ENCODE measurements at places on chromosomes 5 and 9. TPM values are rescaled to one million over a fixed set of nuclear protein-coding genes. Genes with fewer than 3 reads are reported as not detected.

DNA sequence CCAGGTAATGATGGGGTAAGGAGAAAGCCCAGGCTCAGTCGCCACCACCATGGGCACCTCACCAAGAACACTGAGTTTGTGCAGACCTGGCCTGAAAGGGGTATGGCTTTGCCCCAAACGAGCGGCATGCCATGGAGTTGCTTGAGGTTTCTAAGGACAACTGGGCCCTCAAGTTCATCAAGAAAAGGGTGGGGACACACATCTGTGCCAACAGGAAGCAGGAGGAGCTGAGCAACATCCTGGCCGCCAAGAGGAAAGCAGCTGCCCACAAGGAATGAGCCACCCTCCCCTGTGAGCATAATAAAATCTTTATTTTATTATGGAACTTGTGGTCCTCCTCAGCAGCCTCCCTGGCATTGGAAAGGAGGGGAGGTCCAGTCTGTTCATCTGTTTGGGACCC, 23.8 kb downstream of the CD14 start:
- no peak for DNase-seq
- peaks cover 7% of the 10 kb centered on the region for H3K27me3 ChIP-seq
- peaks cover 10% of the 10 kb centered on the region for H3K4me1 ChIP-seq

- no peak overlapping the region for H3K4me3 ChIP-seq
- no peak for DNase-seq
- H3K36me3 ChIP-seq = no peaks in the 10 kb centered on the region
- no peaks in the 10 kb centered on the region for H3K4me1 ChIP-seq
- H3K27me3 ChIP-seq = peaks cover 40% of the 10 kb centered on the region
Measured at GRCh38 chr5:1933364-1934055, 50.8 kb upstream of the IRX4 start.

GRCh38 chr9:20048985-20049384, 260.1 kb upstream of the SLC24A2 start:
- no peak overlapping the region for H3K27ac ChIP-seq
- H3K4me1 ChIP-seq = no peaks in the 10 kb centered on the region
- DNase-seq = no peak
- H3K4me3 ChIP-seq = no peak overlapping the region
- H3K36me3 ChIP-seq = no peaks in the 10 kb centered on the region

- H3K27me3 ChIP-seq = peaks cover 14% of the 10 kb centered on the region
- peaks cover 4% of the 10 kb centered on the region for H3K4me1 ChIP-seq
- no peak overlapping the region for H3K27ac ChIP-seq
- no peak for DNase-seq
- no peak overlapping the region for H3K4me3 ChIP-seq
Measured at GRCh38 chr5:170355601-170356098, 33.5 kb downstream of the KCNMB1 start.

DNA sequence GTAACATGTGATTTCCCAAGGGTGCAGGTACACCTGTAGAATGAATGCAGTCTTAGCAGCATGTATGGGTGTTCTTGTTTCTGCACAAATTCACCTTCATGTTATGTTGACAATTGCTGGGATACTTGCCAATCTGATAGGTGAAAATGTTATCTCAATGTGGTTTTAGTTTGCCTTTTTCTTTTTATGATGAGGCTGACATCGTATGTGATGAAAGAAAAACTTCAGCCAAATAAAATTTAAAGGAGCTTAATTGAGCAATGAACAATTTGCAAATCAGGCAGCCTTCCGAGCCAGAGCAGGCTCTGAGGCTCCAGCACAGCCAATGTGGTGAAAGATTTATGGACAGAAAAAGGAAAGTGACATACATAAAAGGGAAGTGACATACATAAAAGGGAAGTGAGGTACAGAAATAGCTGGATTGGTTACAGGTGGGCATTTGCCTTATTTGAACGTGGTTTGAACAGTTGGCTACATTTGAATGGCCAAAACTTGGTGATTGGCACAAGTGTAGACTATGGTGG, 10.5 kb downstream of the TAL2 start:
- no peaks in the 10 kb centered on the region for H3K36me3 ChIP-seq
- no peaks in the 10 kb centered on the region for H3K4me1 ChIP-seq
- no peak overlapping the region for H3K4me3 ChIP-seq
- DNase-seq = no peak
- H3K27ac ChIP-seq = no peak overlapping the region
- no peaks in the 10 kb centered on the region for H3K27me3 ChIP-seq

DNA sequence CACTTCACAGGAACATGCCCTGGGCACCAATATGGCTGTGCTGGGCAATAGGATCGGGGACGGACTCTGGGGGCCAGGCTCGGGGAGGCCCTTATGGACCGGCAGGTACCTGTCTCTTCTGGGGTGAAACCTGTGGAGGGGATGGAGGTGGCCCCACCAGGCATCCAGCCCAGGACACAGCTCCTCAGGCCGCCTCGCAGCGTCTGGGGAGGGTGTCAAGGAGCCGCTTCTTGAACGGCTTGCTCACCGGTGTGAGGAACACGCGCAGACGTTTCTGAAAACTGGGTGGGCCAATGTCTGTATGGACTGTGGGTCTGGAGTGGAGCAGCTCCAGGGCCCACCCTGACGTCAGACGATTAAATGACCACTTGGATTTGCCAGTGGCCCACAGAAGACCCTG, 45.8 kb downstream of the PLEKHG4B start:
- H3K36me3 ChIP-seq = no peaks in the 10 kb centered on the region
- H3K27ac ChIP-seq = no peak overlapping the region
- H3K4me1 ChIP-seq = no peaks in the 10 kb centered on the region
- H3K27me3 ChIP-seq = peaks cover 5% of the 10 kb centered on the region

- no peak overlapping the region for H3K4me3 ChIP-seq
- H3K36me3 ChIP-seq = peaks cover 61% of the 10 kb centered on the region
- H3K27me3 ChIP-seq = no peaks in the 10 kb centered on the region
- DNase-seq = no peak
- H3K4me1 ChIP-seq = peaks cover 71% of the 10 kb centered on the region
Measured at GRCh38 chr5:140550147-140551079, 3.0 kb downstream of the EIF4EBP3 start.

GALNT12 gene
- 10.9 TPM for total RNA-seq

C9orf153 gene
- total RNA-seq = 0.38 TPM

PCDHGA3 gene
- total RNA-seq = not detected

RAD1 gene
- 55.8 TPM for total RNA-seq

ASPN gene
- total RNA-seq = not detected

Measured in activated naive CD8-positive, alpha-beta T cell treated with anti-CD3 and anti-CD28 coated beads for 36 hours (primary cell).